EL (cell line): ENCODE measurements at places on chromosomes 7 and 10.

DNA sequence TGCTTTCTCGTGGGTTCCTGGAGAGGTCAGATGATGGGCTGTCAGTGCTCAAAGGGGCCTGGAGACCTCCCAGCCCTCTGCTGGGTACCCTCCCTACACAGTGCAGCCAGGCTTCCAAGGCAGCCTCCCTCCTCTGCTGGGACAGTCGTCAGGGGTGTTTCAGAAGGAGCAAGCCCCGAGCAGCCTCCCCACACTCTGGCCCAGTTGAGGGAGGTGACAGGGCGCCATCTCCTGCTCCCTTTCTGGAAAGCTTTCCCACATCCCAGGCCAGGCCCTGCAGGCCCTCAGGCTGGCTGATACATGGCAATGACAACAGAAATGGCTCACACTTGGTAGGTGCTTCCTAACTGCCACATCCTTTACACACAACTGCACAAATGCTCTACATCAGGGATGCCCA lies 32.1 kb downstream of the KCNMA1 start:
- peak; percentile 57 for DNase-seq

DNA sequence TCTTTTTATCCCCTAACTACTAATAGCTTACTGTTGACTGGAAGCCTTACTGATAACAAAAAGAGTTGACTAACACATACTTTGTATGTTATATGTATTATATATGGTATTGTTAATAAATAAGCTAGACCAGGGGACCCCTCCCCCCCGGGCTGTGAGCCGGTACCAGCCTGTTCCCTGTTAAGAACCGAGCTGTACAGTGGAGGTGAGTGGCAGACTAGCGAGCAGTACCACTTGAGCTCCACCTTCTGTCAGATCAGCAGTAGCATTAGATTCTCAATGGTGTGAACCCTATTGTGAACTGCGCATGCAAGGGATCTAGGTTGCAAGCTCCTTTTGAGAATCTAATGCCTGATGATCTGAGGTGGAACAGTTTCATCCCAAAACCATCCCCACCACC lies 377.0 kb downstream of the IPMK start:
- DNase-seq = no peak

DNA sequence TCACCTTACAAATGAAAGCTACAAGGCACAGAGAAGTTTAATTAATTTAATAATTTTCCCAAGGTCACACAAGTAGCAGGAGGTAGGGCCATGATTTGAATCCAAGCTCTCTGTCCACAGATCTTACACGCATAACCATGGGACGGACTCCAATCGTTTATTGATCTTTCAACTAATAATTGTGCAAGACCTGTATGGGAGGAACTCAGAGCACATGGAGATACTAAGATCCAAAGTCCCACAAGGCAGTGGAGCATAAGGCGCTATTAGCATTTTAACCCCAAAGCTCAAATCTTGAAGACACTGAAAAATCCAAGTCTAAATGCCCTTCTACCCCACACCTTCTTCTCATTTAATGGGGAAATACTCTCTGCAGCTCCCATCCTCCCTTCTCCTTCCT lies 143.5 kb downstream of the FGFR2 start:
- no peak for DNase-seq

GRCh38 chr7:143054621-143055020 lies 2.5 kb downstream of the OR6V1 start:
- no peak for DNase-seq

DNA sequence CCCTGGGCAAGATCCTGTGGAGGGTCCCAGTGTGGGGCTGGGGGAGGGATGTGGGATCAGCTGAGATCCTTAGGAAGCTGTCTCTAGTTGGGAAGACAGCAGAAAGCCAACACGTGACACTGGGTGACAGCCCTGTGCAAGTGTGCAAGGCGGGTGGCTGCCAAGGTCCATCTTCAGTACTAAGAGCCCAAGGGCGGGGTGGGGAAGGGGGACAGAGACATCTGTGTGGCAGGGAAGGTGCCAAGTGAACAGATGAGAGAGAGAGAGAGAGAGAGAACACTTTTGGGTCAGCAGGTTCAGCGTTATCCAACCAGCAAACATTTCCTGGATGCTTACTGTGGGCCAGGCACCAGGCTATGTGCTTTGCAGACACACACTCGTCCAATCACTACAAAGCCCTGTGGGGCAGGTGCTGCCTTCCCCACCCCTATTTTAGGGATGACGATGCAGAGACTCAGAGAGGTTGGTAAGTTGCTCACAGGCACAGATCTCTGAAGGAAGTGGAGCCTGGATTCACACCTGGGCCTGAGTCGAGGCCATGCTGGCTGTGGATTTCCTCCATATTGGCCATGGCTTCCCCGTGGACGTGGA lies 135.7 kb downstream of the GRK5 start:
- no peak for DNase-seq

GRCh38 chr10:15453457-15453856 lies 82.4 kb upstream of the FAM171A1 start:
- no peak for DNase-seq

DNA sequence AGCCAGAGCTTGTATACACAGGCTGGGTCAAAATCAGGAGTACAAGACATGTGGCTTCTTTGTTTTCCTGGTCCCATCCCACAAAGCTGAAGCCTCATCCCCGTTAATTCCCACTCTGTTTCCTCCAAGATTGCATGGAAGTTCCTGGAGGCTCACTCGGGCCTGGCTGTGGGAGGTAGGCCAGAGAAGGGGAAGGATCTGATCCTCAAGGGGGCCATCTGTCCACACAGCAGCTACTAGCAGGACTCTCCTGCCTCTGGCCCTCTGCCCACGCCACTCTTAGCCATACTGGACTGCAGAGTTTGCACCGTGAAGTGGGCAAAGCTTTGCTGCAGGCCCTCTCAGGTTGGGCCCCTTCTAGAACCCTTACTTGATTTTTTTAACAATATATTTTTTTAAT lies 160.6 kb downstream of the FGFR2 start:
- no peak for DNase-seq

GRCh38 chr7:157276731-157277562 lies 59.9 kb upstream of the DNAJB6 start:
- peak; percentile 46 for DNase-seq

GRCh38 chr7:102188746-102189145 lies 97.9 kb upstream of the SH2B2 start:
- no peak for DNase-seq

DNA sequence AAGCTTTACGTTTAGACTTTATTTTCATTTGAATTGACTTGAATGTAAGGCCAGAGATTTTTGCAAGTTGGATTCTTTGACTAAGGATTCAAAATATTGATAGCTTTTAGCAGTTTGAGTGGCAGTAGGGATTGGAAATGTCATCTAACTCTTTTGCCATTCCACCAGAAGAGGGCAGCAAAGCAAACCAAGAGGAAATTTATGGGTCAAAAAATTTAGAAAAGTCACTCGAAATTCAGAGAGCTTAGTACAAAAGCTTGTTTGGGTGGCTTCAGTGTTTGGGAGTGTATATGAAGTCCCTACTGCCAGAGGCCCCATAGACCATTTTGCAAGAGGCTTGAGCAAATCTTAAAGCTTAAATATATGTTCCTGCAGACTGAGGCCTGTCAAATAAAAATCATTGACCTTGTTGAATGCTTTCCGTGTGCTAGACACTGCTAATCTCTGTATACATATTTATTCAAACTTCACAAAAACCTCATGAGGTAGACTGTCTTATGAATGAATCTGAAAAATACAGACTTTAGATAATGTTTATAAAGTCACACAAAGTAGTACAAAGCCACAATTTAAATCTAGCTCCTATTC lies 44.6 kb upstream of the RSBN1L start:
- peak; percentile 47 for DNase-seq

DNA sequence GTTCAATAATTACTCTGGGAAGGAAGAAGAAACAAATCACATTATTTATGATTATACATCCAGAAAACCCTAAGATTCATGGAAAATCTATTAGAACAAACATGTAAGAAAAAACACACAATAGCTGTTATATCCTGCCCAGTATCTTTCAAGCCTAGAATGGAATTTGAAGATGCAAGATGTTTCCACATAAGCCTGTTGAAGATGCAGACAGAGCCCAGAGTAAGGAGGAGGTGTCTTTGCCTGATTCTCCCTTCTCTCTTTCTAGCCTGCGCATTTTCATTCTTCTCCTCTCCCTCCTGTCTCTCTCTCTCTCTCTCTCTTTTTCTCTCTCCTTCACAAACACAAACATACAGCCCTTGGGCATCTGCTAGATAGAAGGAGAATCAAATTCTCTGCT lies 170.1 kb upstream of the INHBA start:
- no peak for DNase-seq
